ENCODE measurements at places on chromosomes 4 and X.

- DNase-seq: no peak
Observed at GRCh38 chr4:153131596-153131995, 72.6 kb upstream of the TRIM2 start.

DNA sequence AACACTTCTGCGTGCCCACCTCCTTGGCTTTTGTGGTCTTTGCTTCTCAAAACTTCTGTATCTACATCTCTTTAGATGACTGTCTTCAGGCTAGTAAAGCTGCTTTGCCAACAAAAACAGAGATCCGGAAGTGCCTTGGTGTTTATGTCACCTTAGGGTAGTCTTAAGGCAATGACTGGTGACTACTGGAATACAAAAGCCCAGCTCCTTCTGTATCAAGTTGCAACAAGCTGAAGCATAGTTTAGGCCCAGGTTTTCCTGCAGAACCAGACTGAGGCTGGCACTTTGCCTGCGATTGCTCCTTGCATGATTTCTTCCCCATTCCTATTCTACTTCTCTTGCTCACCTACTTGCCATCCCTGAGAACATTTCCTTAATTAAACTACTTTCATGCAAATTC lies 333.8 kb downstream of the DMD start:
- DNase-seq: no peak

DNA sequence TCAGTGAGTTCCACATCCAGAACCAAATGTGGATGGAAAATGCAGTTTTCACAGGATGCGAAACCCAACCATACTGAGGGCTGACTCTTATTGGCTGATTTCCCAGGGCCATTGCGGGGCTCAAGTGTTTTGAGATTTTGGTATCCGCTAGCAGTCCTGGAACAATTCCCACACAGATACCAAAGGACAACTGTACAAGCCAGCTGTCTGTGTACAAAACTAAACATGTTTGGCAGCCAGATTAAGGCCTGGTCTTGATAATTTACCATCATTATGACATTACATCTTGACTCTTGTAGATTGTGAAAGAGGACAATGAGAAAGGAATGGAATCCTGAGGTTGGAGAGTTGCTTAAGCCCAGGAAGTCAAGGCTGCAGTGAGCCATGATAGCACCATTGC lies 121.9 kb downstream of the DKK2 start:
- DNase-seq: no peak

GRCh38 chr4:179225594-179225993 lies 1783.4 kb upstream of the AGA start:
- DNase-seq: no peak

GRCh38 chrX:103797691-103798090 lies 21.1 kb downstream of the PLP1 start:
- no peak for DNase-seq

DNA sequence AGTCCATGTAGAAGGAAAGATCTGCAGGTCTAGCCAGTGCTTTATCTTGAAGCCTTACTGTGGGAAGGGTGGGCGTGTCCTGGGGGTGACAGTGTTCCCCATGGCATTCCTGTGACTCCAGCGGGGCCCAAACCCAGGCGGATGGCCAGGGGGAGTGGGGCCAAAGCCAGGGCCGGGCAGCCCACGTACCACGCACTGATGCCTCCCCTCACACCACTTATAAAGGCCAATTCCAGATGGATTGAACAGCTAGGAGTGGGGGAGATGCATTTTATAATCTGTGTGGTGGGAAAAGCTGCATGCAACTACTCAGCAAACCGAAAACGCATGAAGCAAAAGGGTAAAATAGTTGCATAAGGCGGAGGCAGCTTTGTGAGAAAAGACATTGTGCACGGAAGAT lies 36.4 kb downstream of the NELFA start:
- no peak for DNase-seq

DNA sequence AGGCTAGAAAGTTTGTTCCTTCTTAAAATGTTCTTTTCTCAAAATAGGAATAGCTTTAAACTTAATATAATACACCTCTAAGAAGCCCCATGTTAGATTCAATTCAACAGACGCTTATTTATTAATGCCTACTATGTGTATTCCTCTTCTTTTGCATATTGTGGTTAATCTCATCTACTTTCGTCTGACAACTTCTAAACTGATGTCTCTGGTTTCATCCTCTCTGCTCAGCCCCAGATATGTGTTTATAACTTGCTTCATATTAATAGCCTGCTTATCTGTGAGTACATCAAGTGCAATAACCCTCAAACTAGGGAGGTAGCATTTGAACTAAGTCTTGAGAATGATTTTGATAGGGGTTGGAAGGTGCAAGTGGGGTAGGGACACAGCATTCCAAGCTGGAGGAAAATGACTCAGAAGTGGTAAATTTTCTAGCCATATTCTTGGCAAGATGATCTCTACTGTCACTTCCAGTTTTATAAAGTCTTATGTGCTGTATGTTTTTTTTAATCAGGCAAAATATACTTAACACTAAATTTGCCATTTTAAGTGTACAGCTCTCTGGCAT lies 37.0 kb downstream of the STK26 start:
- no peak for DNase-seq

- peak; percentile 23 for DNase-seq
Observed at GRCh38 chr4:6777636-6778281, 4.8 kb upstream of the KIAA0232 start.

DNA sequence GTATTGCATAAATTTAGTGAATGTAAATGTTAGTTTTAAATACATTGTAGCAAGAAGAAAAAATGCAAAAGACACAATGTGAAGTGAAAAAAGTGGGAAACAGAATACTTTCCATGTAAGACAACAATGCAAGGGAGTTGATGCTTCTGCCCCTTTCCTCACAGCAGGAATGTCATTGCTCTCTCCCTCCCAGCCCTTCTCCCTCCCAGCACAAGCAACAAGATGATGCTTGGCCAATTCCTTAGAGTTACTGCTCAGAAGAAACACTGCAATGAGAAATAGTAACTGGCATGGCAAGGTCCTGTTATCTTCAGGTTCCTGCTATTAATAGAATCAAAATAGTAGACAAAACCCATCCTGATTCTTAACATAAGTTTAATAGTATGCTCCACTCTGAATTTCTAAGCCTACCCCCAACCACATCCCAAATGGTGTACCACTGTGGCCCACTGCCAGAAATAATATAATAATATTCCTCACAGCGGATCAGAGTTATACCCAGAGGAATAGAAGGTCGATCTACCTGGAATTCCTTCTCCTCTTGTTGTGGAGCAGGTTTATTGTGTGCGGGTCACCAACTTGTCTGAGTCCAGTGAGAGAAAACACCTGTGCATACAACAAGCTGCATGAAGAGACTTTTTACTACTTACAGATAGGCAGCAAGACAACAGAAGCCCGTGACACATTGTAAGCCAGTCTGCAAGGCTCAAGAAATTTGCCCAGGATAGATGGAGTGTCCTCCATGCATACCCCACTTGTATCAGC lies 69.8 kb upstream of the SLC7A11 start:
- DNase-seq: no peak

- DNase-seq: no peak
Observed at GRCh38 chrX:148567229-148567628, 66.8 kb downstream of the AFF2 start.

DNA sequence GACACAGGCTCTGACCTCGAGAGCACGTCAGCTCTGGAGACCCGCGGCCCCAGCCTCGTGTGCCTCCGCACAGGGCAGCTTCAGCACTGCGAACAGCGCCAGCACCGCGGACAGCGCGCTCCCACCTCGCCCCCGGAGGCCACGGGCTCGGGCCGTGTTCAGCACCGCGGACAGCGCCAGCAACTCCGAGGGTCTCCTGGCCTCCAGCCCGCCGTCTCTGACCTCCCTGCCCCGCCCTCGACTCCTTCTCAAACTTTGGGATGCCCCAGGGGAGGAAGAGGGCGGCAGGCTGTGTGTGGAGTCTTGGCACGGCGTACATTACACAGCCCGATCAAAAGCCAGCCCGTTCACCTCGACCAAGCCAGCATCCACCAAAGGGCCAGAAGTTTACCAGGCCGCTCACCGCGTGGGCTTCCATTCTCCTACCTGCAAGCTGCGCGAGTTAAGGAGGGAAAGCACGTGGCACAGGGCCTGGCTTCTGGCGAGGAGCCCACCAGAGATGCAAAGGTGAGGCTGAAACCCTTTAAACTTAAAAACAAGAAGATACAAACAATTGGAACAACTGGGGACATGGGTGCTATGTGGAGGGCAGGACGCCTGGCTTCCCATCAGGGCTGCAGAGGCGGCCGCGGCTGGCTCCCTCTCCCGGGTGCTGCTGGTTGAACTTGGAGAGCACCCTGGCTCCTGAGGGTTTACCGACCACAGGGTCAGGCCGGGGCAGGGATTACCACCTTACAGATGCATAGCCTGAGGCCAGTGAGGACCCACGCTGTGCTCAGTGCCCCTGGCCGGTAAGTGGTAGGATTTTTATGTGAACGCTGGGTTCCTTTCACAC lies 4.5 kb upstream of the NKX1-1 start:
- peak; percentile 75 for DNase-seq

DNA sequence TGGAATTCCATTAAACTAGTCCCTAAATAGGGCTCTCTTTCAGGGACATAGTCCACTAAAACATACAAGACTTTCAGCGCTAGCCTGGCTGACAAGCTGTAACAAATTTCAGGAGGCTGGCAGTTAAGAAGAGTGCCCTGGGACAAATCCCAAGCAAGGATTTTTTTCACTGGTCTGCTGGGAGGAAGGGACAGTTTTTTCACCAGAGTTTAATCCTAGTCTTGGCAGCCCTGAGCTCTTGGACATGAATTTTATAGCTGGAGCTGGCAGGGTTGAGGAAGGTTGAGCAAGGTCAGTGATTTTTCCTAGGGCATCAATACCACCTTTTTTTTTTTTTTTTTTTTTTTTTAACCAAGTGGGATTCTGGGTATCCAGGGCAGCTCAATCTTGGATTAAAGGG lies 184.4 kb downstream of the SH2D1A start:
- DNase-seq: no peak

DNA sequence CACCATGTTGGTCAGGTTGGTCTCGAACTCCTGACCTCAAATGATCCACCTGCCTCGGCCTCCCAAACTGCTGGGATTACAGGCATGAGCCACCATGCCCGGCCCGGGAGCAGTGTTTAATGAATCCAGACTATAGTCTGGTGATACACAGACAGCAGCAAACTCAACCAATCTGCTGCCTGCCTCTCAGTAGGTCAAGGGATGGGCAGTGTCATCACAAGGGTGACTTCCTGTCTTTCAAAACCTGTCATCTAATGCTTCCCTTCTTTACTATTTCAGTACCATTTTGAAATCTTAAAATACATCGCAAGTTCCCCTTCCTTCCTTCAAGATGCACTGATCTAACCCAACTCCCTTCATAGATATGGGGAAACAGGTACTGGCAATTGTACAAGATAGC lies 8.4 kb downstream of the RPL39 start:
- no peak for DNase-seq

DNA sequence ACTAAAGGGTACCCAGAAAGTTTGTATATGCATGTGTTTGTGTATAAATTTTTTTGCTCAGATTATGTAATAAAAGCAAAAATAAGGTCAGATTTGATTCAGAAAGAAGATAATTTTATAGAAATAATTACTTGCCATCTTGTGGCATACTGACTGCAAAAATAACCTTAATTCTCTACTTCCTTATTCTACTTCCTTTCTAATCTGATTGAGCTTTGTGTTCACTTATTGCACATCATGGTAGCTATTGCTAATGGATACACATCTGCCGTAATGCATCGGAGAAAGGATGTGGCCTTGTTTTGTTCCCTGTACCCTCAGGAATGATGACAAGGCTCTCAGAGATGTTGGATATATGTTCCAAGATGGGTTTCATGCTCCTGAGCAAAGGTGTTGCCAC lies 10.5 kb upstream of the GNPDA2 start:
- DNase-seq: no peak

GRCh38 chr4:56052966-56053365 lies 104.2 kb downstream of the CEP135 start:
- DNase-seq: no peak

DNA sequence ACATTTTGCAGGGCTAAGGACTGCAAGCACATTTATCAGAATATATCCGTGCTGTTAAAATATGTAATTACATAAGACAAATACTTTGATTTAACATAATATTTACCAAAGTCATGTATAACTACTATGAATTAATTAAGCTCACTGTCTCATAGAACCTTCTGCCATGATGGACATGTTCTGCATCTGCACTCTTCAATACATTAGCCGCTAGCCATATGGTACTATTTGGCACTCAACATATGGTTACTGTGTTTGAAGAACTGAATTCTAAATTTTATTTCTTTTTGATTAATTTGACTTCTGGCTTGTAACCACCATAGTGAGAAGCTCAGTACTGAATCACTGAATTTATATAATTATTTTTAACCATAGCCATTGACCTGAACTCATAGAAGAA lies 427.0 kb upstream of the TRAM1L1 start:
- DNase-seq: no peak

DNA sequence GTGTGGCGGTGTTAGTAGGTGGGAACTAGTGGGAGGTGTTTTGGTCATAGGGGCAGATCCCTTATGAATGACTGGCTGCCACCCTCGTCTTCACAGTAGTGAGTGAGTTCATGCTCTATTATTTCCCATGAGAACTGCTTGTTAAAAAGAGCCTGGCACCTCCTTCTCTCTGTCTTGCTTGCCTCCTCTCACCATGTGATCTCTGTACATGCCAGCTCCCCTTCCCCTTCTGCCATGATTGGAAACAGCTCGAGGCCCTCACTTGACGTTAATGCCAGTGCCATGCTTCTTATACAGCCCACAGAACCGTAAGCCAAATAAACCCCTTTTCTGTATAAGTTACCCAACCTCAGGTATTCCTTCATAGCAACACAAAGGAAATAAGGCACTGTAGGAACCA lies 21.7 kb downstream of the PNMA6F start:
- no peak for DNase-seq

GRCh38 chrX:45756557-45756956 lies 555.9 kb upstream of the DIPK2B start:
- DNase-seq: no peak

GRCh38 chr4:56657128-56657527 lies 24.0 kb downstream of the HOPX start:
- no peak for DNase-seq

Data from activated naive CD8-positive, alpha-beta T cell treated with anti-CD3 and anti-CD28 coated beads for 36 hours (primary cell).